ENCODE measurements at places on chromosomes 5 and 9. TPM values are rescaled to one million over a fixed set of nuclear protein-coding genes. Genes with fewer than 3 reads are reported as not detected.

CDHR2 gene
- 0.90 TPM for total RNA-seq

GNA14 gene
- 0.37 TPM for total RNA-seq

RFESD gene
- 2.6 TPM for total RNA-seq

PCDHGB3 gene
- total RNA-seq = 1.6 TPM

TLE1 gene
- total RNA-seq = 75.1 TPM

GPR151 gene
- total RNA-seq = not detected

PCDHB6 gene
- total RNA-seq = not detected

SMIM33 gene
- total RNA-seq = not detected

ADAMTS13 gene
- 8.8 TPM for total RNA-seq

HK3 gene
- total RNA-seq = not detected

FGFR4 gene
- 52.8 TPM for total RNA-seq

LHX3 gene
- not detected for total RNA-seq

ROPN1L gene
- 0.37 TPM for total RNA-seq

CNTFR gene
- total RNA-seq = 0.55 TPM

CSF2 gene
- total RNA-seq = not detected

FRRS1L gene
- 3.3 TPM for total RNA-seq

PHF19 gene
- 66.7 TPM for total RNA-seq

CDO1 gene
- total RNA-seq = 12.2 TPM

SARDH gene
- total RNA-seq = 5.3 TPM

ORM2 gene
- 1.4 TPM for total RNA-seq

ALDOB gene
- not detected for total RNA-seq

KCNN2 gene
- 21.7 TPM for total RNA-seq

NOXA1 gene
- total RNA-seq = 1.8 TPM

FOXD1 gene
- total RNA-seq = 0.31 TPM

DIPK1B gene
- total RNA-seq = 38.2 TPM

TMEM174 gene
- total RNA-seq = not detected

TMEM252 gene
- total RNA-seq = not detected

DIMT1 gene
- total RNA-seq = 35.5 TPM

PFN3 gene
- not detected for total RNA-seq

ANXA1 gene
- 3.6 TPM for total RNA-seq

PCDHAC2 gene
- total RNA-seq = 5.4 TPM

SPINK4 gene
- not detected for total RNA-seq

LURAP1L gene
- total RNA-seq = not detected

PCDHGC5 gene
- 0.66 TPM for total RNA-seq

ANXA2R gene
- 0.20 TPM for total RNA-seq

PAIP2 gene
- 121 TPM for total RNA-seq

CENPH gene
- 82.8 TPM for total RNA-seq

MZB1 gene
- total RNA-seq = 0.31 TPM

SNX30 gene
- total RNA-seq = 10.0 TPM

IRX4 gene
- 3.4 TPM for total RNA-seq

SLC25A2 gene
- total RNA-seq = not detected

UBQLN1 gene
- 116 TPM for total RNA-seq

FNIP1 gene
- 13.4 TPM for total RNA-seq

DMRT3 gene
- total RNA-seq = not detected

SURF1 gene
- 43.3 TPM for total RNA-seq

DOCK8 gene
- total RNA-seq = 2.3 TPM

CSF1R gene
- not detected for total RNA-seq

PCA3 gene
- not detected for total RNA-seq

HBEGF gene
- total RNA-seq = 2.4 TPM

CCDC152 gene
- total RNA-seq = 0.13 TPM
